ENCODE measurements at places on chromosomes 2 and 18.
A peak's percentile ranks its signal among the peaks of the same experiment; 100 is the strongest.

- DNase-seq, result peak; percentile 72
Observed at GRCh38 chr2:26346454-26347053, at the start of gene ADGRF3. Gene ADGRF3 (minus strand): TSS chr2:26346789. CDS start chr2:26346234, 555 bp downstream.

DNA sequence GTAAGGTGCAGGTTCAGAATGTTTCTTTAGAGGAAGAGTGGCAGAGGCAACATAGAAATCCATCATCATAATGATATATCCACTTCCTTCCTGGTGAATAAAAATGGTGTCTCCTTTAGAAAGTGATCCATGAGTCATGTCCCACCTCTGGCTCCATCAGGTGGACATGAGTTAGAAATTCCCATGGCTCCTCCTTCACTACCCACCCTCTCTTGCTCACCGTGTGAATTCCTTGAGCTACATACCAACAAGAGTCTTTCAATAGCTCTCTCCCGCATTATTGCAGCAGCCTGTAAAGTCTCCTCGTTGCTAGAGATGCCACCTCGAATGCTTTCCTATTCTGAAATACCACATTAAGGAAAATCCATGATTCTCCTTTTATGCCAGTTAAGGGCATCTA, 317.6 kb downstream of the LNPK start:
- DNase-seq, result no peak

- peak; percentile 57 for DNase-seq
Observed at GRCh38 chr2:236562434-236562833, 7.2 kb upstream of the ACKR3 start.

DNA sequence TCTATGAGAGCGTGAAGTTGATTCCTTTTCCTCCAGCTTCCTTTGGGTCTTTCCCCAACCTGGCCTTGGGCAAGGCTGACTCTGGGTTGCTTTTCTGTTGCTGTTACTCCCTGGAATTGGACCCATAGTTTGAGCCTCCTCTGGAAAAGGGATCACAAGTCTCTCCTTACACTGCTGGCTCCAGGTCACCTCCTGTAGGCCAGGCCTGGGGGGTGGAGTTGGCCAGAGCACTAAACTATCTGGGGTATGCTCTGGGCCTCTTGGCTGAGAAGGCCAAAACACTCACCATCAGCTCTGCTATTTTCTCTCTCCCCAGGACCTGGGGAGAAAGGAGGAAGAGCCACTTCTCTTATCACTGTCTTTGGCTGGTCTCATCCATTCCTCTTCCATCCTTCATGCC, 56.5 kb upstream of the NCOA1 start:
- DNase-seq, result no peak

DNA sequence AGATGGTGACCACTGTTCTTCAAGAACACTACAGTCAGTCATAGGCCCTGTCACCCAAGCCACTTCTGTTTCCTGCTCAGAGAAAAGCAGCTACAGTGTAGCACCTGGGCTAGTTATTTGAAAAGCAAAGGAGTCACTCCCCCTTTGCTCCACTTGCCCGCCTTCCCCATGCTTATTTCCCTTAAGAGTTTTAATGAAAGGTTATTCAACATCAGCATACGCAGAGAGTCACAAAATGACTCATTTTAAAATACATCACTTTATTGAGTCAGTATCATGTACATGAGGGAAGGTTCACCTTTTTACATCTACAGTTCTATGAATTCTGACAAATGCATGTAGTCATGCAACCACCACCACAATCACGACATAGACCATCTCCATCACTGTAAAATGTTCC, 71.3 kb downstream of the TNFRSF11A start:
- no peak for DNase-seq

GRCh38 chr2:205660521-205661124, 21.7 kb upstream of the NRP2 start:
- no peak for DNase-seq

DNA sequence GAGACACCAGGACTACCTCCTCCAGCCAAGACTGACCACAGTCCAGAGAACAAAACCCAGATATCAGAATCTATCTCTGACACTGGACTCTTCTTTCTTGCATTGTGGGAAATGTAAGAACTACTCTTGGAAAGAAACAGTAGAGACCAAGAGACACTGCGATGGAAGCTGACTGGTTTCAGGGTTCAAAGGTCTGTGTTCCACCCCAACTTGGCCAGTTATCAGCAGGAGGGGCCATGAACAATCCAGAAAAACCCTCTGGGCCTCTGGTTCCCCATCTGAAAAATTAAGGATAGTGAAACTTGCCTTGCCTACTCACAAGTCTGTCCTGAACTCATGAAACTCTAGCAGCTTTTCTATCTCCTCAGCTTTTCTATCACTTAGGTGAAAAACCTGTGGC, 166.5 kb downstream of the SUCLG1 start:
- no peak for DNase-seq

GRCh38 chr2:226796840-226797288, 2.8 kb downstream of the IRS1 start:
- DNase-seq, result peak; percentile 38

GRCh38 chr2:203739351-203739750, 32.9 kb downstream of the CD28 start:
- no peak for DNase-seq

- no peak for DNase-seq
Observed at GRCh38 chr18:36650906-36651305, 177.9 kb downstream of the TPGS2 start.

- DNase-seq, result no peak
Observed at GRCh38 chr2:6917761-6918421, 679 bp downstream of the RNF144A start.

Measured in body of pancreas (tissue), 4 donors.